ENCODE measurements at places on chromosomes 3 and 15.

- no peak for DNase-seq
These were observed 206.8 kb downstream of the MAGI1 start for GRCh38 chr3:65831733-65832425.

DNA sequence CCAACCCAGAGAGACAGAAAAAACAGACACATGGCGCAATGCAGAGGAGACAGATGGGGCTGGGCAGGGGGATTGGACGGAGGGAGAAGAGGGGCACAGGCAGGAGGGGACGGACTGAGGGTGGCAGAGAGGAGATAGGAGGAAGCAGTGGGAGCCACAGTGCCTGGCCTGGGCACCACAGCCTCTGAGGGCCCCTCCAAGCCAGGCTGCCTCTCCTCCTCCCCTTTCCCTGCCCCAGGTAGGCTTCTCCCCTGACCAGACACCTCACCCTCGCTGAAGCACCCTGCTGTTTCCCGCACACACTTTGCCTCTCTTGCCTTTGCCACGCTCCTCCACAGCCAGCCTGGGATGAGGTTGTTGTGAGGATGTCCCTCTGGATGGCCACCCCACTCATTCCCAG lies 84.0 kb upstream of the PRR20G start:
- DNase-seq = no peak

DNA sequence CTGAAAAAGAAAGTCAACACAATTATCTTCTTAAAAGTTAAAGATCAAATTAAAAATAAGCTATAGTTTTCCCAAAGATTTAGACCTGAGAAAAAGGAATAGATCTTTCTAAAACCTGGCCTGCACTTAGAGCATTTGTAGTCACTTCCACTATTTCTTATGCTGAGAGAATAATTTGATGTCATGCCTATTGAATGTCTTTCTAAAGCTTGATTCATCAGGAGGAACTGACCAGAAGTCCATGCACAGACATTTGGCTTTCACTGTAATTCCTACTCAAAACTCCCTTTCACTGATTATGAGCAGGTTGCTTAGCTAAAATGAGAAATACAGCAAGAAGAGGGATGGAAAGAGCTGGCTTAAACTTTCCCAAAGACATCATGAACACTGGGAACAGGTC lies 4.3 kb downstream of the GREM1 start:
- DNase-seq = no peak

GRCh38 chr3:105158286-105158685 lies 208.4 kb upstream of the ALCAM start:
- DNase-seq = no peak

GRCh38 chr15:74842581-74843444 lies at the start of gene ULK3:
TSS of gene ULK3 (minus strand) at chr15:74843156. CDS start at chr15:74843105, 51 bp downstream.
- DNase-seq = peak; percentile 87

- peak; percentile 84 for DNase-seq
These were observed 13.9 kb upstream of the PRICKLE2 start for GRCh38 chr3:64238971-64239667.

GRCh38 chr15:95086531-95087252 lies 855.3 kb downstream of the MCTP2 start:
- peak; percentile 50 for DNase-seq

GRCh38 chr15:63186065-63186464 lies 3.3 kb upstream of the RAB8B start:
- no peak for DNase-seq

- no peak for DNase-seq
These were observed 456.9 kb upstream of the UBE2E2 start for GRCh38 chr3:22746221-22746620.

- DNase-seq = no peak
These were observed 140.9 kb downstream of the NTRK3 start for GRCh38 chr15:88115486-88116152.

DNA sequence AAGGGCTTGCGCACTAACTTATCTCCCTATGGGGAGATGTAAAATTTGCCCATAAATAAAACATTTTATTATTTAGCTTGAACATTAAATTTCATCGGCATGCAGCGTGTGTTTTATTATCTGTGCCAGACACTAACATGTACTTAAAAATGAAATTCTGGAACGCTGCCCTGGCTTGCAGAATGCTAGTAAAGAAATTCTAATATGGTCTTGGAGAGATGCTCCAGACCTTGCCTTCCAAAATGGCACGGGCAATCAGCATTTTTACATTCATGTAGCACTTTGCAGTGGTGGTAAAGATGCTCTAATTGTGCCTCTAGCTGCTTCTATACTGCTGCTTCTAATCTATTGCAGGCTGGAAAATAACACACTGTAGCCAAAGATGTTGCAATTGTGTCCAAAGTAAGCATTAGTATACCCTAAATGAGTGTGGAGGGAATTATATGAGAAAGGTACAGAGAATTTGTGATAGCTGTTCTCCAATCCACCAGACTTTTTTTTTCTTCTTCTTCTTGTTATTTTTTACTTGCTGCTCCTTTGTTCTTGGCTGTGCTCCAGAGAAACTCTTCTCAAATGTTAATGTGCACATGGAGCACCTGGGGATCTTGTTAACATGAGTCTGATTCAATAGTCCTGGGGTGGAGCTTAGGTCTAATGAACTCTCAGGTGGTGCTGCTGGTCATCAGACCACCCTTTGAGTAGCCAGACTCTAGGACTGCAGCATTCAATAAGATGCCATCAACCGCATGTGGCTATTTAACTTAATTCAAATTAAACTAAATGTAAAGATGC lies 47.3 kb downstream of the CRABP1 start:
- no peak for DNase-seq

- no peak for DNase-seq
These were observed 64.8 kb downstream of the IGF2BP2 start for GRCh38 chr3:185760088-185760487.

DNA sequence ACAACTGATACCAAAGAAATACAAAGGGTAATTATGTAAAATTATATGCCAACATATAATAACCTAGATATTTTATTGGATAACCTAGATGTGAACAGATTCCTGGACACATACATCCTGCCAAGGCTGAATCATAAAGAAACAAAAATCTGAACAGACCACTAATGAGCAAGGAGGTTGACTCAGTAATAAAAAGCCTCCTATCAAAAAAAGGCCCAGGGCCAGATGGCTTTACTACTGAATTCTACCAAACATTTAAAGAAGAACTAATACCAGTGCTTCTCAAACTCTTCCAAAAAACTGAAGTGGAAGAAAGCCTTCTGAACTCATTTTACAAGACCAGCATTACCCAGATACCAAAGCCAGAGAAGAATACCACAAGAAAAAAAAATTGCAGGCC lies 32.4 kb downstream of the THBS1 start:
- no peak for DNase-seq

DNA sequence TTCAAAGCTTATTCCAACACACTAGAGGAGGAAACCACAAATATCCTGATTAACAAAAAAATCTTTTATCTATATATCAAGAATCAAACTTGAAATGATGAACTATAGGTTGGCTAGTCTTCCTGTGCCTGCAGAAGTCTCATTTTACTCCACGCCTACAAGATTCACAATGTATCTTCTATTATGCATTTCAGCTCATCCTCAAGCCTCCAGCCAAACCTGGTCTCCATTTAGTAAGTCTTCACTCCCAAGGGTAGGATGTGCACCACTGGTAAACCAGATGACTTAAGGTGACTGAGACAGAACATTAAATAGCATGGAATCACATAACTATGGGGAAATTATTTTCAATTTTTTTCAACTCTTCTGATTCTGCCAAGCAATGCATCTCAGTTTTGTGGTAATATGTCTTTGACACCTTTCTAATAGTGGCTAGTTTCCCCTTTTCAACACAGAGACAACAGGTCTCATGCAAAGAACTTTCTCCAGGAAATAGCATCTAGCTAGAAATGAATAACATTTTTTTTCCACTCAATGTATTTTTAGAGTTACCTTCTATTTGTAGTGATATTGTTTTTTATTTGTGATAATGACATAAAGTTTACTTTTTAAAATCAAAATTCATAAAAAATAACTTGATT lies 166.9 kb downstream of the TNIK start:
- no peak for DNase-seq

- DNase-seq = no peak
These were observed 145.4 kb upstream of the SLC24A5 start for GRCh38 chr15:47975427-47975826.

DNA sequence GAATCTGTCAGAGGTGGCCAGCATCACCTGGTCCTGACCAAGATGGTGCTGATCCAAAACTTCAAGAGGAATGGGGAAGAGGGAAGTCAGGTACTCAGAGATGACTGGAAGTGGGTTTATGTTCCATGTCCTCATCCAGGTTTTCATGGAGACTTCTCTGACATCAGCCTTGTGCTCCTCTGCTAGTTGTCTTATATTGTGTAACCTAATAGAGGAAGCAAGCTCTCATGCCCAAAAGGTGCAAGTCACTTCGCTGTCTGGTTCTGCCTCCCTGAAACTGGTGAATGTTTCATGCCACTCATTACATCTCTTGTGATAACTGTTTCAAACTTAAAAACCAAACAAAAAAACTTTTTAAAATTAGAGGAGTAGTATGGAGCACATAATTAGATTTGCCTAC lies 127.2 kb upstream of the MANF start:
- DNase-seq = no peak

- DNase-seq = peak; percentile 40
These were observed at the start of gene EFHB for GRCh38 chr3:19934098-19934566. TSS of gene EFHB (minus strand) at chr3:19934217. CDS start at chr3:19934018, 199 bp downstream.

DNA sequence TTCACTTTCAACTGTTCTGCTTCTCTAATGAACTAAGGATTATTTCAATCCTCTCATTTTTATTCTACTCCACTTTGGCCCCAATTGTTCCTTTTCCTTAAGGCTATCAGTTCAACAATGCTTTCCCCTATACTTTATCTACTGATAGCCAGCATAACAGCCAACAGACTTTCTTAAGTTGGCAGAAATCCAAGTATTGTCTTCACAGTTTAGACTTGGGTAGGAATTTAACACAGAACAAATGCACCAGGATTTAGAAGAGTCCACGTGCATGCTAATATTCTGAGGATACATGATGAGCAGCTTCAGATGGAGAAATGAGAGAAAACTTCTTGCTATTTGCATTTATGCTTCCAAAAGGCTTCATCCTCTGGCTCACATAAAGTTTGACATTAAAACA lies 54.8 kb downstream of the FBN1 start:
- DNase-seq = no peak

DNA sequence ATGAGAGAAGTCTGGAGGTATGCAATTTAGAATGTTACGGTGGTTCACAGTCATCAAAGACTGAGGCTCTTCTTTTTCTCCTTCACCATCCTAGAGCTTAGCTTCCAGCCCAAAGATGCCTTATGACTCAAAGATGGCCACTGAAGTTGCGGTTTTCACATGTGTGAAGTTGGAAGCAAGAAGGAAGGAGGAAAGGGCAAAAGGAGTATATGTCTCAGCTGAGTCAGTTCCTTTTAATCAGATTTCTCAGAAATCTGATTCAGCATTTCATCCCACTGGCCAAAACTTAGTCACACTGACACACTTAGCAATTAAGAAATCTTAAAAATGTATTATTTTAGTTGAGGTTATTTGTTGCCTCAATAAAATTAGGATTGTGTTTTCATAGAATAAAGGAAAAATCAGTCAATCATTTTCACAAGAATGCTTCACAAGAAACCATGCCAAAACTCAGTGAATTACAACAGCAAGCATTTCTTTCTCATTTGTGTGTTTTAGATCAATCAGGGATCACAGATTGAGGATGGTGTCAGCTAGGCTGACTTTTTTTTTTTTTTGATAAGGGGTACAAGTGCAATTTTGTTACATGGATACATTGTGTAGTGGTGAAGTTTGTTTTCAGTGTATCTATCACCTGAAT lies 211.1 kb upstream of the GADL1 start:
- no peak for DNase-seq

DNA sequence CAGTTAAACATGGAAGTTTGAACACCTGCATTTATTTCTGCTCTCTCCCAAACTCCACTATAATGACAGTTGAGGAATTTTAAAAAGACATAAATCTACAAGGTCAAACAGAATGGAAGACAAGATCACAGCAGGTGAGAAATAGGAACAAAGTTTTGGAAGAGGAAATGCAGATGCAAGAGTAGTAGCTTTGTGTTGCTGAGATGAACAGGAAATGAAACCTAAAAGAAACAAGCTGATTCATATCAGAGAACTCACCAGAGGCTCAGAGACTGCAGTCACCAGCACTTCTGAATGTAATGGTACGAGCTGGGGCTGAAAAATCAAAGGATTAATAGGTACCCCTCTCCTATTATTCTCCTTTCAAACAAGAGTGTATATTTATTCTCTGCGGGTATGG lies 459.9 kb downstream of the RAP2B start:
- DNase-seq = no peak

- no peak for DNase-seq
These were observed 265.2 kb upstream of the PROK2 start for GRCh38 chr3:72050048-72050632.

DNA sequence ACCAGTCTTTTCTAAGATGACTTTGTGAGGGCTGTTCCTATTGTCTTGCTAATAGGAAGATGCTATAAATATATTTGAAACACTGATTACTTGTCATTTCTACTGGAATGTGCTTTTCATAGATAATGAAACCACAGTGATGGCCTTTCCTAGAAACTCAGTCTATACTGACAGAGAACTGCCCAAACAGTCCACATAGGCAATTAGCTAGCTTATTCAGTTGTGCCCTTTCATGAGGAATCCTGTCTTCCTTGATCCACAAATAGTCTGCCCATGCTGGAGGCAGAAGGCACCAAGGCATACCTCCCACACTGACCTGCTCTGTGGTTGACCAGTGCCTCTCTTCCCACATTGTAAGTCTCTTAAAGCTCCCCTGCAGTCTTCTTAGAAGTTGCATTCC lies 135.9 kb downstream of the CMSS1 start:
- DNase-seq = no peak

All from SW480 (cell line).